ENCODE measurements at places on chromosomes 16 and 17.

GRCh38 chr17:51419476-51419875, 159.1 kb downstream of the UTP18 start:
- DNase-seq, result no peak

GRCh38 chr16:9351841-9352434, 260.5 kb downstream of the HAPSTR1 start:
- no peak for DNase-seq

DNA sequence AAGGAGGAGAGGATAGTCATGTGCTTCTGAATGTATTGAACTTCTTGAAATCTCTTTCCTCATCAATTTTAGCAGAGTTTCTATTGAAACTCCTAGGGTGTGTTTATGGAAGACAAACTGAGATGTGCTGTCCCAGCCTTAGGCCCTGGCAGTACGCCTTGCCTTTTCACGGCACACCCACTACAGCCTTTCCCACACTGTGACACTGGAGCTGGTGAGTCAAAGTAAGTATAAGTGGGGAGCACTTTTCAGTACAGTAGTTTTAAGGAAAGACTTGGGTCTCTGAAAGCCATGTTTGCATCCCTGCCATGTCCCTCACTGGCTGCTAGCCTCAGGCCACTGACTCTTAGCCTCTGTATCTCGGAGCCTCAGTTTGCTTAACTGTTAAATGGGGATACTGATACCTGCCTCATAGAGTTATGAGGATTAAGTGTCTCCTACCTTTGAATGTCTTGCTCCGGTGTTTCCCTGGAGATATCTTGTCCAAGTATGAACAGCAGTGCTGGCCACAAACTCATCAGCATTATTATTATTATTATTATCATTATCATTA, 144.7 kb upstream of the CRHR1 start:
- no peak for DNase-seq

DNA sequence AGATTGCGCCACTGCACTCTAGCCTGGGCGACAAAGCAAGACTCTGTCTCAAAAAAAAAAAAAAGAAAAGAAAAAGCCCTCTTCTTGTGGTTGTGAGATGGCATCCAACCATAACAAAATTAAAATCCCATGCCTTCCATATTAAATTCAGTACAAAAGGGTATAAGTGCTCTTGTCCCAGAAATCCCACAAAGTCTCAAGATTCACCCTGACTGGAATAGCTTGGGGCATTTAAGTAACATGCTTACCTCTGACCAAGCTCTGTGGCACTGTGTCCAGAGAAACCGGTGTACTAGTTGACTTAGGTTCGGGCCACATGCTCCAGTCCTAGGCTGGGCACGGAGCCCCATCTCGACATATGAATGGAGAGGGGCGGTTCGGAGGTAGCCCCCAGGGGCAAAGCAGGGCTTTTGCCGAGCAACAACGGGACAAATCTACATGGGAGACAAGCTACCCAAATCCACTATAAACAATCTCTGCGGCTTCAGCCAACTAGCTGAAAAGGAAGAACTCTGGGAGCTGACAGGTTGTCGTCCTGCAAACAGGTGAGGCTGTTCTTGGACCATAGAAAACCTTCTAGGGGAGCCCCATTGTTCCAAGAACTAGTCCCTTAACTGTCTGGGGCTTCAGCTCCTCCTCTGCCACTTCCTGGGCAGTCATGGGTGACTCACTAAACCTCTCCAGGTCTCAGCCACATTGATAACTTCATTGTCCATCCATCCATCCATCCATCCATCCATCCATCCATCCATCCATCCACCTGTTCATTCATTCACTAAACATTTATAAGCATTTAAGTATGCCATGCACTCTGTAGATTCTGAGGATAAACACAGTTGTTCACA, 10.3 kb upstream of the IL4R start:
- no peak for DNase-seq

DNA sequence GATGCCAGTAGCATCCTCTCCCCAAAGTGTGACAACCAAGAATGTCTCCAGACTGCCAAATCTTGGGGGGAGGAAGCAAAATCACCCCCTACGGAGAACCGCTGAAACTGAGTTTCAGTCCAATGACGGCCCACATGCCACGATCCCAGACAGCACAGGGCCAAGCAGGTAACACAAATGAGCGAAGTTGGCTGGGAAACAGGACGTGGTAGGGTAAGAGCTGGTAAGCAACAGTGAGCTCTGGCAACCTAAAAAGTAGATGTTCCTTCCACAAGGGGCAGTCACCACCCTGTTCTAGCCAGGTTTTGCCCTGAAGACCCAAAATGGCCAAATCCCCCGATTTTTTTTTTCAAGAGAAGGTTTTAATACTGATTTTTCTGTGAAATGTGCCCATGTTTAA, 25.4 kb downstream of the ZFHX3 start:
- no peak for DNase-seq

DNA sequence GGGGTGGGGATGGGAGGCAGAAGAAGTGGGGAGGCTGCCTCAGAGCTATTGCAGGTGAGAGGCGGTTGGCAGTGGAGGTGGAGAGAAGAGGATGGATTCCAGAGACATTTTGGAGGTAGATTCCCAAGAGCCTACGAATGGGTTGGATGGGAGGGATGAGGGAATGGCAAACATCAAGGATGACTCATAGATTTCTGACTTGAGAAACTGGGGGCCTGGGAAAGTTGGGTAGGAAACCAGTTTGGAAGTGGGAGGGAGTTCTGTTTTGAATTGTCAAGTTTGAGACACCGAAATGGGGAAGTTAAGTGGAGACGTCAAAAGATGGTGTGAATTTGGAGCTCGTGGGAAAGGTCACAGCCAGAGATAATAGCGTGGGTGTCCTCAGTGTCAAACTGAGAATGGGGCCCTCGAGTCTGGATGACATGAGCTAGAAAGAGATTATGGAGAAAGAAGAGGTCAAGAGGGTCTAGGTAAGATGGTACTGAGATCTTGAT, 6.2 kb upstream of the CYLD start:
- DNase-seq, result no peak

DNA sequence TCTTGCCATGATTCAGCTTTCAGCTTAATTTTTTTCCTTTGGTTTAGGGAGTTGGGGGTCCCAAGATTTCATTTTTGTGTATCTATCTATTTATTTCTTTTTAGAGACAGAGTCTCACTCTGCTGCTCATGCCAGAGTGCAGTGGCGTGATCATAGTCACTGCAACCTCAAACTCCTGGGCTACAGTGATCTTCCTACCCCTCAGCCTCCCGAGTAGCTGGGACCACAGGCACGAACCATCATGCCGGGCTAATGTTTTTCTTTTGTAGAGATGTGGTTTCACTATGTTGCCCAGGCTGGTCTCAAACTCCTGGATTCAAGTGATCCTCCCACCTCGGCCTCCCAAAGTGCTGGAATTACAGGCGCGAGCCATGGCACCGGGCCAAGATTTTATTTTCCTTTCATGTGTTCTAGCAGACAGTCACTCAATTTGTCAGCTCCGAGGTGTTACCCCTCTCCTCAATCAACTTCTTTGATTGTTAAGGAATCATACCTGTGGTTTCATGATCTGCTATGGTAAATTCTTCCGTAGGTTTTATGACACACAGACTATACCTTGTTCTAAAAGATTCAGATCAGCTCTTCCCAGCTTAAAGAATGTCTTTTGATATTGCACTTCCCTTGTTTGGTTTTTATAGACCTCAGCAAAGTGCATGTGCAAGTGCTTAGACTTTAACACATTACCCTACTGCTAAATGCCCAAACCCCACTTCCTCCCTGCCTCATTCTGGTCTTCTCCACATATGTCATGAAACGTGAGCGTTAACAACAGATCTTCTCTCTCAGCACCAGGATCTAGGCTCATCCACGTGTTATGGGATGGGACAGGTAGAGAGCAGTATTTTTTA, 13.0 kb downstream of the UNC45B start:
- DNase-seq, result peak; percentile 62

DNA sequence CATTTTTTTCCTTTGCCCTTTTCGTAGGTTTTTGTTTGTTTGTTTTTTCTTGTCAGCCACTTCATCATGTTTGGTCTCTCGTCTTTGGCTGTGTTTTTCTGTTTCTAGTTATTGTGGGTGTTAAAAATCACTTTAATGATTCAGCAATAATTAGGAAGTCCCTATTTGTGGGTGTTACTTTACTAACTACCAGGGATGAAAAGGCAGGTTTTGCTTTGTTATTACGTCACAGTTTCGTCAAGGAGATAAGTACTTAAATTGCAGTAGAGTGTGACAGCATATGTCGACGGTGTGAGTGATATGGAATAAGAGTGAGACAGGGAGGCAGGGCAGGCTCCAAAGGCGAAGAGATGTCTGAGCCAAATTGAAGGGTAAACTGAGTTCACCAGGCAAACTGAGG, 479.6 kb downstream of the WWOX start:
- no peak for DNase-seq

- no peak for DNase-seq
Measured at GRCh38 chr16:27285676-27286196, 17.2 kb upstream of the NSMCE1 start.

DNA sequence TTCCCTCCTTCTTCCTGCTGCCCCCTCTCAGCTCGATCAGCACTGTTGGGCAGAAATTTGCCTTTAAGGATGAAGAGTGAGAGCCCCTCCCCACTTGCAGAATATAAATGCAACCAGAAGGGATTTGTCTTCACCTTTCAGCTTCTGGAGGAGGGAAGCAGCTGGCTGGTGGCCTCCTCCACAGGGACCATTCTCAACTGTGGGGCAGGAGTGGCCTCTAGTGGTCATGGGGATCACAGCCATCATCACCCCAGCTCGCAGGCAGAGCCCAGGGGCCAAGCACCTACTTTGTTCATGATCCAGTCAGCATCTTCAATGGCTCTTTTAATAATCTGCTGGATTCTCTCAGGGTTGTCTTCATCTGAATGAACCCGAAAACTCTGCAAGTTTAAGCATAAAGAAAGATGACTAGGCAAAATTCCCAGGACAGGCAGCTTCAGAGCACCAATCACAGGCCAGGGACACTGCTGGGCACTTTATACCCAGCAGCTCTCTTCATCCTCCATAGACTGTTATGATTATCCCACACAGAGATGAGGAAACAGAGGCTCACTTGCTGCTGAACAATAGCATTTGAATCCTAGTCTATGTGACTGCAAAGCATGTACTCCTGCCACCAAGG, 13.1 kb downstream of the LYRM9 start:
- peak; percentile 57 for DNase-seq

DNA sequence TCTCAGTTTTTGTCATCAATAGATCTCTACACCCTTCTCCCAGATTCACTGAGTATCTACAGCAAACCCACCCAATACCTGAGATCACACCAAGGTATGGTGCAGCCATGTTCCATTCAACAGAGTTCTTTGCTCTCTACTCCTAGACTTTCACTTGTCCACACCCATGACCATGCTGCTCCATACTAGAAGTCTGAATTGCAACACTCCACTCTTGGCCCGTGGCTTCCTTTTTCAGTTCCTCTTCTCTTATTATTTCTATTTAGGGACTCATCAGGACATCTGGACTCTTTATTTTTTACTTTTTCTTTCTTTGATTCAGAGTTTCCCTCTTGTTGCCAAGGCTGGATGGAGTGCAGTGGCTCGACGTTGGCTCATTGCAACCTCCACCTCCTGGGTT, 37.1 kb downstream of the YWHAE start:
- DNase-seq, result no peak
